ENCODE measurements at places on chromosomes 7 and 10. TPM values are rescaled to one million over a fixed set of nuclear protein-coding genes. Genes with fewer than 3 reads are reported as not detected.

RBP3 gene
- not detected for total RNA-seq

HNRNPA2B1 gene
- 125 TPM for total RNA-seq

ZNF804B gene
- total RNA-seq = not detected

RET gene
- not detected for total RNA-seq

GRCh38 chr7:42250411-42250810 lies 13.4 kb upstream of the GLI3 start:
- H3K4me3 ChIP-seq = no peak overlapping the region
- peaks cover 20% of the 10 kb centered on the region for H3K4me1 ChIP-seq
- H3K27ac ChIP-seq = no peak overlapping the region
- H3K27me3 ChIP-seq = no peaks in the 10 kb centered on the region

GRCh38 chr7:79820387-79820786 lies 314.2 kb upstream of the GNAI1 start:
- DNase-seq = peak; percentile 68
- peaks cover 6% of the 10 kb centered on the region for H3K4me1 ChIP-seq
- H3K27me3 ChIP-seq = no peaks in the 10 kb centered on the region
- H3K4me3 ChIP-seq = peak overlapping the region; percentile 44

Measured in GM23248 (cell line).